ENCODE measurements at places on chromosomes 13 and 19. TPM values are rescaled to one million over a fixed set of nuclear protein-coding genes. Genes with fewer than 3 reads are reported as not detected.
A peak's percentile ranks its signal among the peaks of the same experiment; 100 is the strongest.

Gene SIGLEC5
- polyA plus RNA-seq, result not detected

Gene HNRNPM
- 104 TPM for polyA plus RNA-seq

Gene CFAP97D2
- polyA plus RNA-seq, result not detected

Gene BRCA2
- polyA plus RNA-seq, result 2.0 TPM

Gene ACP5
- 0.19 TPM for polyA plus RNA-seq

Gene ADGRE3
- polyA plus RNA-seq, result not detected

- no peak for DNase-seq
Measured at GRCh38 chr19:15426485-15427349, 7.9 kb upstream of the AKAP8L start.

GRCh38 chr13:106176117-106176516, 359.3 kb downstream of the EFNB2 start:
- peak; percentile 50 for DNase-seq

DNA sequence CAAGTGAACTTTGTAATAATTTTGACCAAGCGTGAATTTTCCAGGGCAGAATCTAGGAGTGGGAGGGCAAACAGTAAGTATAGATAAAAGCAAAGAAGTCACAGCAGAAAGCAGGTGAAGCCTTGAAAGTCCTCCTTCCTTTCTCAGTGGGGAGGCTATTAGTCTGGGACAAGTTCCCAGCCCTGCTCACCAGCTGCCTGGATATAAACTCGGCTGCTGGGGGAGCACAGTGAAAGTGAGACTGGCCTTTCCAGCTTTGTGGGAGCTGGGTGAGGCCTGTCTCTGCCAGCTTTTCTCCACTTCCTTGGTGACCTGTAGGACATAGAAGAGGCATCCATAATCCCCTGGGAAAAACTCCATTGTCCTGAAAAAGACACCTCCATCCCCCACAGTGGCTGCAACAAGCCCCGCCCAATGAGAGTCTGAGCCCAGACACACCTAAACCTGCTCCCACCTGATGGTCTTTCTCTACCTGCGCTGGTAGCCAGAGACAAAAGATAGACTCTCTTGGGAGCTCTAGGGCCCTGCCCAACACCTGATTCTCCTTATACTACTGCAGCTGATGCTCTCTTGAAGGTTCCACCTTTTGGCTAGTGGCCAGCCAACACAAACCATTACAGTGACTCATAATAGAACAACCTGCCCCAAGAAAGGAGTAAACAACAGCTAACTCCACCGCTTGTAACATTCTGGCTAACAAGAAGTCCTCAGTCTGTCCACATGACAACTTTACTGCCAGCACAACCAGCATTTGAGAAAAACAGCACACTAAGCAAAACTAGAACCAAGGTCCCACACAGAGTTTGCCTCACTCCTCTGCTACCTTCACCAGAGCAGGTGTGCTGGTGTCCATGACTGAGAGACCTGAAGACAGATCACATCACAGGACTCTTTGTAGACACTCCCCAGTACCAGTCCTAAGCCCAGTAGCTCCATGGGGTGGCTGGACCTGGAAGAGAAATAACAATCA, 252.2 kb upstream of the SLITRK6 start:
- peak; percentile 0 for DNase-seq

GRCh38 chr13:108828086-108828815, 198.8 kb downstream of the MYO16 start:
- DNase-seq, result no peak

DNA sequence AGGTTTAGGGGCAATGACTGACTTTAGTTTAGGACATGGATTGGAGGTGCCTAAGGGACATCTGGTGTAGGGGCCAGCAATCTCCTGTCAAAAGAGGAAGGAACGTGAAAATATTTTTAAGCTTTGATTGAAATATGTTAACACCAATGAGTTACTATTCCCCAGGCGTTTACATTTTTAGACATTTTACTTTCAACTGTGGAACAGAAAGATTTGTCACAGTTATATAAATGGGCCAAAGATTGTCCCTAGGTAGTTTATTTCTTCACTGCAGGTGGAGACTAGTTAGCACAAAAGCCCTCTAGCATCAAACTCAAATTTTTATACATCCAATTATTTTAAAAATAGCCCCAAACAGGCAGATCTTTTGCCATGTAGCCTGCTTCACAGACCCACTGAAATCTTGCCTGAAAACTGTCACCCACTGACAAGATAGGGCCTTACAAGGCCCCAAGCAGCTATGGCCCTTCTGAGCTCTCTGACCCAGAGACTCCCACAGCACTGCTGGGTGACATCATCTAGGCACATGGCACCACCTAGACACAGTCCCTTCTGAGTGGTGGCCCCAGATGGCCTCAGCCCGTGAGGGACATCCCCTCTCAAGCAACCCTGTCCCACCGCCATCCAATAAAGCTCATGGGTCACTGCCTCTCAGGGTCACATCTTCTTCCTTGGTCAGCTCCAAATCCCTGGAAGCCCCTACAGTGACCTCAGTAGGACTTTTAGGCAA, 64.8 kb upstream of the DOCK9 start:
- no peak for DNase-seq

DNA sequence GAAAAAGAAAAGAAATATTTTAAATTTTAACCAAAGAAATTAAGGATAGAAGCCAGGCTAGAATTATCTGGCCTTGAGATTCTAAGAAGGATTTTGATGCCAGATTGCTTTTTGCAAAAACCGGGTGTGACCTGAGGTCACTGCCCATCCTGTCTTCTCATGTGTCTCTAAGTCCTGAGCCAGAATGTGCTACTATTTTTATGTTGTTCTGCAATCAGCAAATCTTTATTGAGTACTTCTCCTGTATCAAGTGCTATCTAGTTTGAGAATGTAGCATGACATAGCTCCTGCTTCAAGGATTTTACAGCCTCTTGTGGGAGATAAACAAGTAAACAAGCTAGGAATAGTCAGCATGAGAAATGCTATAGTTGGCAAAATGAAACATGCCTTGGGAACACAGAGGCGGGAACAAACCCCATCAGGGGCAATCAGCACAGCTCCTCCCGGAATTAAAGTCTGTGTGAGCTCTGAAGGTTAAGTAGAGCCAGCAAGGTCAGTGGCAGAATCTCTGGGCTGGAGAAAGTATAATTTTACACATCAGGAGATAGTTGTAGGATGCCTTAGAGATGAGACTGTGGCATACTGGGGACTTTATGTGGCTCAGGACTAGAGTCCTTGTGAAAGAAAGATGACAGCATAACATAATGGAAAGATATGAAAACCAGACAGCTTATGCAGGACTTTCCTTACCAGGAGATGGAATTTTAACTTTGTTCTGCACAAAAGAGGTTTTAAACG, 899.5 kb upstream of the SLC10A2 start:
- DNase-seq, result no peak

DNA sequence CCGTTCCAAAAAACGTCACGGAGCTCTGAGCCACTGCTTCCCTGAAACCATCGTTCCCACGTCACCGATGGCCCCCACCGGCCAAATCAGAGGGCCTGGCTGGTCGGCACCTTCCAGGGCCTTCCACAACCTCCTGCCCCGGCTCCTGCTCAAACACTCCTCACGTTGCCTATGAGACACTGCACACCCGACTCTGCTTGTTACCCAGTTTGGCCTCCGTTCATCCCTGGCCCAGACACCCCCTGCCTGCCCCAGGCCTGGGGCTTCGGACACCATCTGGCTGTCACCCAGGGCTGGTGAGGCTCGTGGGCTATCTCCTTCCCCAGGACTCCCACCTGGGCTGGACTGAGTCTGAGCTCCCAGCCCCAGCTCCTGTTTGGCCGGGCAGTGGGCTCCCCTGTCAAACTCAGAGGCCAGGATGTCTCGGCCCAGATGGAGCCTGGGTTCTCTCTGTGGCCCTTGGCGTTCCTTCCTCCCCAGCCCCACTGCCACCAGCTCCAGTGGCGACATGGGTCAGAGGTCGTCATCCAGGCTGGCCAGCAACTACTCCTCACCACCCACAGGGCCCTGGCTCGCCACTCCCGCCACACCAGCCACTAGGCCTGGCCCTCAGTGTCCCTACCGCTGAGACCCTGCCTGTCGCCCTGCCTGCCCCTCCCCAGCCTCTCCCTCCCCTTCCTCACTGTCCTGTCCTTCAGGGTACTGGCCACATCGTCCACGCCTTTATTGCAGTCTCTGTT, 17.7 kb downstream of the CERS1 start:
- DNase-seq, result no peak

GRCh38 chr13:26759249-26759906, 1.2 kb downstream of the GPR12 start:
- DNase-seq, result no peak

DNA sequence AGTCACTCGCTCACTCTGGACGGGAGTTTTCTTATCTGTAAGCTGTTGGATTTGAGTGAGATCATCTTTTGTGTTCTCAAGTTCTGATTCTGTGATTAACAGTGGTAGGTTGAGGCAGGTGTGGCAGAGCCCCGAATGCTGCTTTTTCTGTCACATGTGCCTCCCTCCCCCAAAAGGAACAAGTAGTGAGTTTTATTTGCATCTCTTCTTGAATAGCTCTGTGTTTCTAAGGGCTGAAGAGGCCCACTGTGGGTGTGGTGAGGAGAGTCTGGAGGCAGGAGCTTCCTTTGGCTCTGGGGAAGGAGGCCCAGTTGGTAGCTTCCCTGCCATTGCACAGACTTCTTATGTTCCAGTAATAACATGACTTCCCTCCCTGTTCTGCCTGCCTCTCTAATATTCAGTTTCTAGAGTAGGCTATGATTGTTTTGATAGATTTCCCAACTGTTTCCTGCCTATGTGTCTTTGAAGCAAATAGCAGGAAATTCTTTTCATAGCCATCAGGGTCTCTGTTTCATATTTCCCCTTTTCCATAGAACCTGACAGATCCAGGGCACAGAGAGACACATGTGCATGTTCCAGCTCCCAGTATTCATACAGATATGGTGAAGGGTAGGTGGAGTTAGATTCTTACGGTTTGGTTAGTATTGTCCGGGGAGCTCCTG, 23.9 kb upstream of the CXCL17 start:
- no peak for DNase-seq

- peak; percentile 80 for DNase-seq
Measured at GRCh38 chr19:52296773-52297600, at the start of gene ZNF480. Gene ZNF480, plus strand, starts transcription at chr19:52297169. Its CDS starts 3,244 bp downstream, at chr19:52300413.

DNA sequence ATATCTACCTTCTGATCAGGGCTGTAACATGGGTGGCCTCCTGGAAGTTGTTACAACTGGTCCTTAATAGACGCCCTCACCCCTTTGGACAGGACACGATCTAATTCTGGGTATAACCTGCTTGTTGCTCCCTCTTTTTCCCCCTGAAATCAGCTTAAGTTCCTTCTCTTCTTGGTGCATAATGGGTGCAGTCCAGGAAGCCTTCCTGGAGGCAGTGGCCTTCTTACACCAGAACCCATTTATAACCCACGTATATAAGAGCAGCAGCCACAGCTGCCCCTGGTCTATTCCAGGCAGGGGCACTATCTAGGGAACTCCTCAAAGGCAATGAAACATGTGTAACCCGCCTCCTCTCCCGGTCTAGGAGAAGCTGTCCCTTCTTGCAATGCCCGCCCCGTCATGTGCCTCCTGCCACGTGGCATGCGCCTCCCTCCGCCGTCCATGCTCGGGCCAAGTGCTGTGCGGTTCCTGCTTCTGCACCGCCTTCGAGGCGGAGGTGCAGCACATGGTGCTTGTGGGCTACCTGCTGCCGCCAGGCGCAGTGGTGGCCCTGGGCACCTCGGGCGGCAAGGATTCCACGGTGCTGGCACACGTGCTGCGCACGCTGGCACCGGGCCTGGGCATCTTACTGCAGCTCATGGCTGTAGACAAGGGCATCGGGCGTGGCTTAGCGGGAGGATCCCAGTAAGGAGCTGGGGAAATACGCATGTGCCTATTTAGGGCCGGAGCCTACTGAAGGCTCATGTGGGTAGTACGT, 27.3 kb downstream of the ZNF175 start:
- DNase-seq, result no peak

GRCh38 chr19:35833972-35834371, 18.3 kb downstream of the NPHS1 start:
- no peak for DNase-seq

GRCh38 chr19:18438331-18439024, 545 bp upstream of the ISYNA1 start:
- DNase-seq, result no peak

Measured in fibroblast of lung (primary cell).